Stimulated activated naive B cell treated with anti-CD40 and anti-IgM and Interleukin-4, amounts not matched to agents 10 μg/mL and 1 μg/mL and 100 μg/mL, for 72 hours (primary cell): ENCODE measurements at places on chromosomes 4 and X.
A peak's percentile ranks its signal among the peaks of the same experiment; 100 is the strongest.

DNA sequence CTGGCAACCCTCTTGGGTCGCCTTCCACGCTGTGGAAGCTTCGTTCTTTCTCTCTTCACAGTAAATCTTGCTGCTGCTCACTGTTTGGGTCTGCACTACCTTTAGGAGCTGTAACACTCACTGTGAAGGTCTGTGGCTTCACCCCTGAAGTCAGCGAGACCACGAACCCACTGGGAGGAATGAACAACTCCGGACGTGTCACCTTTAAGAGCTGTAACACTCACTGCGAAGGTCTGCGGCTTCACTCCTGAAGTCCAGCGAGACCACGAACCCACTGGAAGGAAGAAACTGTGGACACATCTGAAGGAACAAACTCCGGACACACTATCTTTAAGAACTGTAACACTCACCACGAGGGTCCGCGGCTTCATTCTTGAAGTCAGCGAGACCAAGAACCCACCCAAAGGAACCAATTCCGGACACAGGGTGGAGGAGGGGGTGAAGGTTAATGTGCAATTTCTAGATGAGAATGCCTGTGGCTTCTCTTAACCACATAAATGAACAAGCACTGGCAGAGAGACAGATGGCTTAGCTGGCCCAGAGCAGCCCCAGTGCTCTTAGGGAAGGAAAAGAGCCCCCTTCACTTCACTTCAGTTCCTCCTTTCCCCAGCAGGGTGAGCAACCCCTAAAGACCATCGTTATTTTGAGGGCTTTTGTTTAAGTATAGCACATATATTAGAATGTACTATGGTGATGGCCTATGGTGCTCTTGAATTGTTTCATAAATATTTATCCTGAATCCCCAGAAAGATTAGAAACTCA, 73.0 kb downstream of the LUZP4 start:
- no peak for DNase-seq

DNA sequence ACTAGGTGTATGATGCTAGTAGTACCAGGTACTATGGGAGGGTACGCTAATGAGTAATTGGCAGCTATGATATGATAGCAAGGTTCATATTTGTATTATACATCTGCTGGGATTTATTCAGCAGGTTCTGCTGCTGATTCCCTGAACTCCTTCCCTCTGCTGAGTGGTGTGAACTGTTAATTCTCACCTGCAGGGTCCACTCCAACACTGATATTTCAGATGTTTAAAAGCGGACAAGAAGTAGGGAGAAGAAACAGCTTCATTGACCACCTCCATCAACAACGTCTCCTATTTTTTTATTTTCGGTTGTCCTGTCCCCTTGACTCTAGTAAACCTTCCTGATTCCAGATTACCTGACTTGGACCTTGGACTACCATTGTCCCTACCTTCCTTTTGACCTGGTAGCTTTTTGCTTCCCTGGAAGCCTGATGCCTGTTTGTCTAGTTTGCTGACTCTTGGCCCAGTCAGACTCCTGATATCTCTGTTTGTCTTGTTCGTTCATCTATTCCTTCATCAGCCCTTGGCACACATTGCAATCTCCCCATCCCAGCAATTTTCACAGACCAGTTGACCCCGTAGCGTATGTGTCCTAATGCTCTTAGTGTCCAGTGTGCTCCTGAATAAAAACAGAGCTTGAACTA, 34.0 kb upstream of the RNF128 start:
- DNase-seq = no peak

DNA sequence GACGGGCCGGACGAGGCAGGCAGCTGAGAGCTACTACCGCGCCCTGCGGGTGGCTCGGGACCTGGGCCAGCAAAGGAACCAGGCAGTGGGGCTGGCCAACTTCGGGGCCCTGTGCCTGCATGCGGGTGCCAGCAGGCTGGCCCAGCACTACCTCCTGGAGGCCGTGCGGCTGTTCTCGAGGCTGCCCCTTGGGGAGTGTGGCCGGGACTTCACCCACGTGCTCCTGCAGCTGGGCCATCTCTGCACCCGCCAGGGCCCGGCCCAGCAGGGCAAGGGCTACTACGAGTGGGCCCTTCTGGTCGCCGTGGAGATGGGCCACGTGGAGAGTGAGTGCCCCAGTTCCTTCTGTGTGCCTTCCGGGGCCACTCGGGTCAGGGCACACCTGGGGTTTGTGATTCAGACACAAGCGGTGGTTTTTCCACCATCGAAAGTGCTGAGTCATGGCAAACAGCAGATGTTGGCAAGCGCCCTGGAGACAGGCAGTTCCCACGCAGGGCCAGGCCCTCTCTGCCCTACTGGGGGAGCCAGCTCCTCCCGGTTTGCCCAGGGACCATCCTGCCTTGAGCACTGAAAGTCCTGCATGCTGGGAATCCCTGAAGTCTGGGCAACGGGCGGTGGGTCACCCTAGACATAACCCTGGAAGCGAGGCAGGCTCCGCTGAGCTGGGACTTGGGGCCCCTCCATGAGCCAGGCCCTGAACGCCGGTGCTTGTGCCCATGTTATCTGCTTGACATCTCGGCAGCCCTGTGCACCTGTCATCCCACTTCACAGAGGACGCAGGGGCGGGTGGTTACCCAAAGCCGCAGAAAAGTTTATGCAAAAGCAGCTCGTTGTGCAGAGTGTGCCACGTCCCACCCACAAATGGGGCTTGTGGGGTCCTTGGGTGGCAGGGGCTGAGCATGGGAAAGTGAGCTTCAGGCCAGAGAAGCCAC, 29.5 kb downstream of the SH3TC1 start:
- peak; percentile 76 for DNase-seq

GRCh38 chr4:147326591-147326990, 154.3 kb upstream of the EDNRA start:
- DNase-seq = no peak

DNA sequence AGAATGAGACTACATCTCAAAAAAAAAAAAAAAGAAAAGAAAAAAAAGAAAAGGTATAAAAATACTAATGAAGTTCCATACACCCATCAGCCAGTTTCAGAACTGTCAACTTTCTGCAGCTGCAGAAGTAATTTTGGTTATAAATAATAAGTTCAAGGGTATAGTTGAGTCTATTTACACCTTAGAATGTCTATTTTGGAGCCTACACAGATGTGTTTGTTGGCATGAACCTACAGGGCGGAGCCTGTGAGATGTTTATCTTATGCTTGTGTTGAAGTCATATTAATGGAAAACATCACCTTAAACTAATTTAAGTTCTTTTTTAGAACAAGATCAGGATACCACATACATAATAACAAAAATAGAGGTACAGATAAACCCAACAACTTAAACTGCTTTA, 85.8 kb downstream of the RAPGEF2 start:
- DNase-seq = no peak

DNA sequence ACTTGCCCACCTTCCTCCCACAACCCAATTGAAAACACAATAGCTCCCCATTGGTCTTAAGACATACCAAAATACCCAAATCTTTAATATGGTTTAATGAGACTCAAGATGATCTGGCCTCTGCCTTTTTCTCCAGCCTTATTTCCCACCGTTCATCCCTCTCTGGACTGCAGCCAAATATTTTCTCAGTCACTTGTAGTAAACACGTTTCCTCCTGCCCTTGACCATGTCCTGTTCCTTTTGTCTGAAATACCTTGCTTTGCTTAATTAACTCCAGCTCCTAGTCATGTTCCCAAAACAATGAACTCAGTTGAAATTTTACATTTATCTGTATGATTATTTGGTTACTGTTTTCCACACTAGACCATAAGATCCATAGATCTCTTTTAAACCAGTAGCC, 8.4 kb upstream of the NUP54 start:
- DNase-seq = no peak

- no peak for DNase-seq
These were observed 66.6 kb downstream of the MTMR1 start for GRCh38 chrX:150759568-150760416.

DNA sequence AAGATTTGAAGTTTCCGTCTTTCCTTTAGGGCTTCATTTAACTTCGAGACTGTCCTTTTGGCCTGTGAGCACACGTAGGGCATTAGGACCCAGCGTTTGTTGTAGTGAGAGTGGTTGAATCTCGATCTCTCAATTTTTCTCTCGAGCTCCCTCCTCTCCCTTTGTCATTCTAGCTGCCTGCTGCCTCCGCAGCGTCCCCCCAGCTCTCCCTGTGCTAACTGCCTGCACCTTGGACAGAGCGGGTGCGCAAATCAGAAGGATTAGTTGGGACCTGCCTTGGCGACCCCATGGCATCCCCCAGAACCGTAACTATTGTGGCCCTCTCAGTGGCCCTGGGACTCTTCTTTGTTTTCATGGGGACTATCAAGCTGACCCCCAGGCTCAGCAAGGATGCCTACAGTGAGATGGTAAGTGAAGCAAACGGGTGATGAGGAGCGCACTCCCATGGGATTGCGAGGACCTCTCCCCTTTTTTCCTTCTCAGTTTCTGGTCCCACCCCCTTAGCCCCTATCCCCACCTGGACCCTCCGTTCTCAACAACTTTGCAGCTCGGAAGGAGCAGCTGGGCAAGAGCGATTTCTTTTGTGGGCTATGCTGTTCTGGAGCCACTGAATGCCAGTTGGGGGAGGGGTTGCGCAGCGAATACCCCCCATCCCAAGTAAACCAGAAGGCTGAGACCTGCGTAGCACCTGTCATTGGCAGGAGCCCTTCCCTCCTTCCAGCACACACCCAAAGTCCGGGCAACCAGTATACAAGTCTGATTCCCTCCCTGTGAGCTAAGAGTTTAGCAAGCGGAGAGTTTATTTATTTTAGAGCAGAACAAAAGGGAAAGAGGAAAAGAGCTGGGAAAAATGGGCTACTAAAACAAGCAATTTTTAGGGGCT, at the start of gene TMEM35A:
TSS of gene TMEM35A (plus strand) at position 164 of the 883 bp plus-strand sequence. CDS start at position 288, 124 bp downstream.
- no peak for DNase-seq

GRCh38 chr4:79854856-79855502, 218.1 kb downstream of the ANTXR2 start:
- DNase-seq = no peak

DNA sequence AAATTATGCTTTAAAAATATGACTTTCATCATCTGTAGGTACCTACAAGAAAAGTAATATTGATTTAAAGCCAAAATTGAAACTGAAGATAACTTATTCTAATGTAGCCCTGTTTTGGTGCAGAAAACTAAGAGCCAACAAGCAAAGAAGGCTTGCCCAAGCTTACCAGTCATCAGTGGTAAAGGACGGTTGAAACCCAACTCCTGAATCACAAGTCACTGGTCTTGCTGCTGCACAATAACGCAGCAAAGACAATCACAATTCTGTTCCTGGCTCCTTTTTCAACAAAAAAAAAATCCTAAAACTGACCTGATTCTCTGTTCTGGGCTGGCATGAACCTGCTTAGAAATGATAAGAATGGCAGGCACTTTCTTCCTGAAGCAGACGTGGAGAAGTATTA, 34.5 kb downstream of the WDFY3 start:
- DNase-seq = no peak

DNA sequence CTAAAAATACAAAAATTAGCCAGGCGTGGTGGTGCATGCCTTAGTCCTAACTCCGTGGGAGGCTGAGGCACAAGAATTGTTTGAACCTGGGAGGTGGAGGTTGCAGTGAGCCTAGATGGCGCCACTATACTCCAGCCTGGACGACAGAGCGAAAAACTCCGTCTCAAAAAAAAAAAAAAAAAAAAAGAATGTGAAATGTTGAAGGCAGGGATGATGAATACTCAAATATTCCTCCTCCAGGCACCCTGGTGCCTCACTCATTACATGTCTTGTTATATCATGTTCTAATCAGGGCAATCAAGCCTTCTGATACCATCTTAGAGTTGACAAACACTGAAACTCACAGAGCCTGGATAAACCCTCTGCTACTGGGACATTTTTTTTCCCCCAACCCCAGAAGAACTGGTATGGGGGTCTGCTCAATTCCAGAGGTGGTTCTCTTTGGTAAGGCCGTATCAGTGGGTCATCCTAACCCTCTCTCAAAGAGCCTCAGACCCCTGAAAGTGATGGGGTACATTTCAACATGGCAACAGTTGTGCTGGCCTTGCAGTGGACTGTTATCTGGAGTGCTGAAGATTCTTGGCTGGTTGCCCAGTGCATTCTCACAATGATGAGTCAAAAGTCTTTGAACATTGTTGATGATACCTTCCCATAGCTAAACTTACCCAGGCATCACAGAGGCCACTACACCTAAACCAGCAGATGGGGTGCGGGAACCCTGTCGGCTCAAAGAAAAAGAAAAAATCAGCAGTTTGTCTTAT, 2.4 kb upstream of the SH3KBP1 start:
- no peak for DNase-seq

DNA sequence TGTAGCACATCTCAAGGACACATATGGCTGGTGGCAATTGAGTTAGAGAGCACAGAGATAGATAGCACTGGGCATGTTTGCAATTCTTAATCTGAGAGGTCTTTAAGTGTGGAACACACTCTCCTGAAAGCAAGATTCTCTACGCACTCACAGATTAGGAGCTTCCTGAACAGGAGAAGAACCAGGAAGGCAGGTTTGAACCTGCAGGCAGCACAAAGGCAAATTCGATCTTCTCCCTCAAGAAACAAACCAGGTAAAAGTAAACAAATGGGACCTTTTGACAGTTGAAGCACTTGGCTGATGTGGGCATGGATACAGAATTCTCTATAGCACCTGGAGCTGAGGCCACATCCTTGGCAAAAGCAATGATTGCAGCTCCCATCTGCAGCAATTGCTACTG, 24.3 kb downstream of the HS3ST1 start:
- no peak for DNase-seq

GRCh38 chrX:108699368-108699767, 37.0 kb downstream of the IRS4 start:
- no peak for DNase-seq

- DNase-seq = no peak
These were observed 195.1 kb upstream of the EDNRA start for GRCh38 chr4:147285751-147286150.

DNA sequence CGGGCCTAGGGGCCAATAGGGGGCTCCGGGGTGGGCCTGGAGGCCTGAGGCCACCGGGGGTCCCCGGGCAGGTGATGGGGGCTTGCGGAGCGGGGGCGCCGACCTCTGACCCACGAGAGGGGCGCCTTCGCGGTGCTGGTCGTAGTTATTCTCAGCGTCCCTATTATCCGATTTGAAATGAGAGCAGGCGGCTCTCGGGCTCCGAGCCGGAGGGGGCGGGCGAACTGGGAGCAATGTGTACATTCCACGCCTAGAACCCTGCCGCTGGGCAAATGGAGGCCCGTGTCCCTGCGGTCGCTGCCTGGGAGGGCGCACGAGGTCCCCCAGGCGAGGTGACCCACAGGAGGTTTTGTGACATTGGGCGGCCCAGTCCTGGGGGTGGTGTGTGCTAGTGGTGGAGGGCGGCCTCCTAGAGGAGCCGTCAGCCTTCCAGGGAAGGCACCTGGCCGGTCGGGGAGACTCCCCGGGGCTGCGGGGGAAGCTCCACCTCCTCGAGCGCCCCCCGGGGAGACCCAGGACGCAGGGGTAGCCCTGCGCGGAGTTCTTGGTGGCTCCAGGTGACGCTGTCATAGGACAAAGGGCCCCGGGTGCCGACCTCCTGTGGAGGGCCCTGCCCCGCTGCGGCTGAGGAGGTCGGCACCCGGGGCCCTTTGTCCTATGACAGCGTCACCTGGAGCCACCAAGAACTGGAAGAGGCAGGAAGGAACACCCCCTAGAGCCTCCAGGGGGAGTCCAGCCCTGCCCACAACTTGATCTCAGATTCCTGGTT, 102.6 kb upstream of the PRKX start:
- DNase-seq = peak; percentile 54

- DNase-seq = no peak
These were observed 237.4 kb downstream of the CAMK2D start for GRCh38 chr4:113524096-113524495.
